ENCODE measurements at places on chromosomes 13 and 19.

DNA sequence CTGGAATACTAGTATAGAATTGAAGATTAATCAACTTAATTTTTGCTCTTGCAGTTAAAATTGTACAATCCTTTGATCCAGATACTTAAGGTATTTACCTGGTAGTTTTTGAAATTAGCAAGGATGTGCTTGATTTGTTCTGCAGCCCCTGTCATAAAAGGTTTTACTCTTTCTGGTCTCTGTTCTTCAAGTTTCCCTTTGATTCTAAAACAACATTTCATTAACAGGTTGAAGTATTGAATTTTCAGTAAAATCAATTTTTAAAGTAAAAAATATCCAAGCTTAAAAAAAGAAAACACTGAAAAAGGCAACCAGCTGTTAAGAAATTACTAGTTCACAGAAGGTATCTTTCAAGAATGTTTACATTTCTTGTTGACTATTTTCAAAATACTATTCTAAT lies 1.6 kb downstream of the TPT1 start:
- DNase-seq: no peak

DNA sequence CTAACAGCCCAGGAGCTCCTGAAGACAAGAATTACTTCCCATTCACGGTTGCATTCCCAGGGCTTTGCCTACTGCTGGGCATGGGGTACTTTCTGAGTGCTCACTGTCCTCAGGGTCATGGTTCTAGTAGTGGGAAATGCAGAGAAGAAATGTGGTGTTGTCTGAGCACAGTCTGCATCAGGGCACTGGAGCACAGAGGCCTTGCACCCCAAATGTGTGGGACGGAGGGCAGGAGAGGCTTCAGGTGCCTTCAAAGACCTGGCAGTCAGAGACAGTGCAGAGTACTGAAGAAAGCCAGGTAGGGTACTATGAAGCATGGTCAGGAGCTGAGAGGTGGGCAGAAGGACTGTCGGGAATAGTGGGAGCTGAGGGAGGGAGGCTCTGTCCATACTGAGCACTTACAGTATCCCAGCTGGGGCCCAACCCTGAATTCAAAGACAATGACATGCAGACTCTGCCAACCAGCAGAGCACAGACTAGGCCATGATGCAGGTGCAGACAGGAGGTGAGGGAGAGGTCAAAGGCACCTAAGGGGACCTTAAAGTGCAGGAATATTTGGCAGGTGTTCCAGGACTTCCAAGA lies 144.4 kb downstream of the USP12 start:
- no peak for DNase-seq

GRCh38 chr19:28705008-28705407 lies 507.9 kb downstream of the UQCRFS1 start:
- no peak for DNase-seq

- DNase-seq: no peak
These were observed 7.5 kb downstream of the RINL start for GRCh38 chr19:38870612-38871011.

DNA sequence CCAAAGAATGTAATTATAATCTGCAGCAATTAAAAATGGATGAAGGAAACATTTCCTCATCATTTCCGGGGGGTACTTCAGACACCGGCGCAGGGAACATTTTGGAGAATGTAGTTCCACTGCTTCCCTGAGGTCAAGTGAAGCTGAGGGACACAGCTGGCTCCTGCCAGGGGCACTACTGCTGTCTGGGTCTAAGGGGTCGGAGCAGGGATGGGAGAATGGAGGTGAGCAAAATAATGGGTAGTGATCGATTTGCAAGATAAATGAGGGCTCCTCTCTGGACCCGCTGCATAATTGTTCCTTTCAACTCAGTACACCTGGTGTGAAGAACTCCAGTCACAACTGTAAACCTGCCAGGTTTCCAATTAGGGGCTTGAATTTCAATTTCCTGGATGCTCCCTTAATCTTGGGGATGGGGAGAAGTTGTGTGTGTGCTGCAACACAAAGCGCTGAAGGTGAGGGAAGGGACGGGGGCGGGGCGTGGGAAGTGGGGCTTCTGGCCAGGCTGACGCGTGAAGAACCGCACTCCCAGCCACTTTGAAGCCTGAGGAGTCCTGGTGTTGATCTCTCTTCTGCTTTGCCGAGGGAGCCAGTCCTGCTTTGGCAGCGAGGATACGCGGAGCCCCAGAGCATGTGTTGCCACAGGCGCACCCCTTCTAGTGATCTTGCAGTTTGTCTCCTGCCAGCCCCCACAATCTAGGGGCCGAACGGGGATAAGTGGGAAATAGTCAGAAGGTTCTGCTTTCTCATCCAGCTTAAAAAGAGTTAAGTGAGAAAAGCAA lies 57.9 kb upstream of the PCDH8 start:
- no peak for DNase-seq

GRCh38 chr19:39839678-39840327 lies 5.8 kb upstream of the DYRK1B start:
- no peak for DNase-seq

- DNase-seq: no peak
These were observed 43.0 kb downstream of the RAB20 start for GRCh38 chr13:110518571-110518970.

GRCh38 chr13:61600360-61601033 lies 184.8 kb upstream of the PCDH20 start:
- DNase-seq: no peak

- DNase-seq: no peak
These were observed 35.8 kb upstream of the GTF2F2 start for GRCh38 chr13:45084515-45084914.

DNA sequence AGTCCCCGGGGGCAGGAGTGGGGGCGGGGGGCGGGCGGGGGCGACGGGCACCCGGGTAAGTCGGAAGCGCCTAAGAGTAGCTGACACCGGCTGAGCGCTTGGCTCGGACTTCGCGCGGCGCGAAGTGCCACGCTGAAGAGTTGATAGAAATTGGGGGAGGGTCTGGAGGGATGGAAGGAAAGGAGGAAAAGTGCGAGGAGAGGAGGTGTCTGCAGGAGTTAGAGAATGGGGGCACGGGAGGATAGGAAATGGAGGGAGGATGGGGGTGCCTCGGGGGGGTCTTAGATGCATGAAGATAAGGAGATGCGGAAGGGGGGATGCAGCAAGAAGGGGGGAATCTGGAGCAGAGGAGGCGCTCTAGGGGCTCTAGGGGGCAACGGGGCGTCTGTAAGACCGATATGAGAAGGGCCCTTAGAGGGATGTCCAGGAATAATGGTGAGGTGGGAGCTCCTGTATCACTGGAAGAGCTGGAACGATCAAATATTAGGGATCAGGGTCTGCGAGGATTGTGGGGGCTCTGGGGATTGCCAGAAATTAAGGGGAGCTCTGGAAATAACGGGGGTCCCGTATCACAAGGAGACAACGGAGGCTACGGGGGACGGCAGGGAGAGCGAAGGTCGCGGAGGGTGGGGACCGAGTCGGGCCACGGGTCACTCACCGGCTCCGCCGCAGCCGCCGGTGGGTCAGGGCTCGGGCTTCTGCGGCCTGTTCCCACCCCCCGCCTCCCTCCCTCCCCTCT lies at the start of gene MYPOP:
MYPOP (minus strand) TSS at position 702 of the 739 bp plus-strand sequence. CDS start 840 bp downstream, outside the sequence.
- DNase-seq: no peak

GRCh38 chr13:30194906-30195305 lies 112.4 kb downstream of the KATNAL1 start:
- no peak for DNase-seq

DNA sequence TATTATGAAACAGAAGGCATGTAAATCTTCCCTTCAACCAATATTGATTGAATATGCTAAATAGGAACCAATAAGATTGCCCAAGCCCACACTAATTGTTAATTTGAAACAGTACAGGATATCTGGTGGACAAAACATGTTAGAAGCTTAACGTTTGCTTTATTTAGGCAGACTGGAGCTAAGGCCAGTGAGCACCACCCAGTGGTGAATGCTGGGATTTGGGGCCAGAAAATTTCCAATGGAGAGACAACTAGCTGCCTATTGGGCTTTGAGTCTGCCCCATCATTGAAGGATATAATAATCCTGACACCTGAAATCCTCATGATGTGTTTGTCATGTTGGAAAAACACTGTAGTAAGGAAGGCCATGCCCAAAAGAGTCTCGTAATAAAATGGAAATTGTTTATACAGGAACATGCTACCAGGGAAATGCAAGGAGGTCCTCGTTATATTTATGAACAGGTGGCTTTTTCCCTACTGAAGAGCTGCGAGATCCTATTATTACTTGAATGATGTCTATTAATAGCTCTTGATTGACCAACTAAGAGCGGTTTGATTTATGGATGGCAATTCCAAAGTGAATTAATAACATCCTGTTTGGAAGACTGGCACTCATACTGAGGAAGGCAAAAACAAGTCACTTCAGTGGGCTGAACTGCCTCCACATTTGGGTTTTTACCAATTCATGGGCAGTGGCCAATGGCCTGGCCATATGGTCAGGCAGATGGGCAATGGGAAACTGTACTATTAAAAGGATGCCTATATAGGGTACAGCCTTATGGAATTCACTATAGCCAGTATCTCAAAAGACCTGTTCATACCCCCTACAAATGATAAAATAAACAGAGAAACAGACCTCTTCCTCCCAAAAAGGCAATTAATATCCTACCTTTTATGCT lies 8.7 kb downstream of the SIGLECL1 start:
- DNase-seq: no peak

DNA sequence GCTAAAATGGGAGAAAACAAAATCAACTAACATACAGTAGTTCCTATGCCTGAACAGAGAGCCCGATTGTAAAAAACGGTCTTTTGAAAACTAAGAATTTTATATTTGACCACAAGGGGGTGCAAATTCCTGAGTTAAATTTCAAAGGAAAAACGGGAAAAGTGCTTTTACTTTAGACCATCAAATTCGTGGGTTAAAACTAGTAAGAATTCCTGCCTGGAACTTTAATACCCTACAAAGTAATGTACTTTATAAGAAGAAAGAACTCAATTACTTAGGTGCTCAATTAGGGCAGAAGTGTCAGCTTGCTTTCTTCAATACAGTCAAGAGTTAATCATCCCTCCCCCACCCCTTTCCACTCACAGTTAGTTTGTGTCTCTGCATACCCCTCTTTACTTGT lies 69.8 kb downstream of the KCNRG start:
- no peak for DNase-seq

- no peak for DNase-seq
These were observed 18.7 kb upstream of the CRYL1 start for GRCh38 chr13:20544201-20544923.

- no peak for DNase-seq
These were observed 1.9 kb downstream of the FOXO1 start for GRCh38 chr13:40664350-40665125.

DNA sequence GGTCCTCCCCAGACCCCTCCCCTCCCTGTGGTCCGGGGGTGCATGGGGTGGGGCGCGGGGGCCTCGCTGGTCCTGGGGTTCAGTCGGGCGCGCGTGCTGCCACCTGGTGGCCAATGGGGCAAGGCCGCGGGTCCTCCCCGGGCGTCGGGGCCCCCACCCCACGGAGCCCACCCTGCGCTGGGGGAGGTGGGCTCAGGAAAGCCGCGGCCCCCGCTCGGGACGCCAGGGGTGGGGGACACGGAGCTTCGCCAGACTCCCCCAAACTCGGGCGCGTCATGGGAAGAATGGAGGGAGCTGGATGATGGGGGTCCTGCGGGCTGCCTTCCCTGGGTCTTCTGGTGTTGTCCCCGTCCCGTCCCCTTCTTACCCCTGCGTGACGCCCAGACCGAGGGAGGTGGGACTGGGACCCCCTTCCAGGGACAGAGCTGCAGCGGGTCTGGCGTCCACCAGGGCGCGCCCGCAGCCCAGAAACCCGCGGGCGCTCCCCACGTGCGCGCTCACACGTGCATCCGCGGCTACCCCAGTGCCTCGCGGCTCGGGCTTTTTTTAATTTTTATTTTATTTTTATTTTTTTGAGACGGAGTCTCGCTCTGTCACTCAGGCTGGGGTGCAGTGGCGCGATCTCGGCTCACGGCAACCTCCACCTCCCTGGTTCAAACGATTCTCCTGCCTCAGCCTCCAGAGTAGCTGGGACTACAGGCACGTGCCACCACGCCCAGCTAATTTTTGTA lies 19.8 kb upstream of the TCF3 start:
- no peak for DNase-seq

DNA sequence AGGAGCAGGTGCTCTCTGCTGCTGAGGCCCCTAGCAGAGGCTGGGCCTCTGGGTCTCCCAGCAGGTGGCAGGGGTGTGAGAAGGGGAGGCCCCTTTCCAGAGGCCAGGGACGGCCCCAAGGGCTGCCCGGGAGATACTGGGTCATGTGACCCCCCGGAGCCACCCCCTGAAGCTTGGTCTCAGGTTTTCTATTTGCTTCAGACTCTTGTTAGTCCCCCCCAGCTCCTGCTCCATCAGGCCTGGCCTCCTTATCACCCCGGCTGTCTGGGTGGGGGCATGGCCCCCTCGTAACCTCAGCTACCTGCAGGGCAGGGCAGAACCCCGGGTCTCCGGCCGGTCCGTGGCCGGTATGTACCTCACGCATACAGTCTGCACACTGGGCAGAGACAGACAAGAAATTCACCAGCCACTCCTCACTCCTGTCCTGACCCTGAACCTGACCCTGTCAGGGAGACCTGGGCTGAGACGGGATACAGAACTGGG lies 13.2 kb upstream of the TCF3 start:
- DNase-seq: no peak

- DNase-seq: no peak
These were observed 294.2 kb downstream of the FGF9 start for GRCh38 chr13:21965095-21965494.

DNA sequence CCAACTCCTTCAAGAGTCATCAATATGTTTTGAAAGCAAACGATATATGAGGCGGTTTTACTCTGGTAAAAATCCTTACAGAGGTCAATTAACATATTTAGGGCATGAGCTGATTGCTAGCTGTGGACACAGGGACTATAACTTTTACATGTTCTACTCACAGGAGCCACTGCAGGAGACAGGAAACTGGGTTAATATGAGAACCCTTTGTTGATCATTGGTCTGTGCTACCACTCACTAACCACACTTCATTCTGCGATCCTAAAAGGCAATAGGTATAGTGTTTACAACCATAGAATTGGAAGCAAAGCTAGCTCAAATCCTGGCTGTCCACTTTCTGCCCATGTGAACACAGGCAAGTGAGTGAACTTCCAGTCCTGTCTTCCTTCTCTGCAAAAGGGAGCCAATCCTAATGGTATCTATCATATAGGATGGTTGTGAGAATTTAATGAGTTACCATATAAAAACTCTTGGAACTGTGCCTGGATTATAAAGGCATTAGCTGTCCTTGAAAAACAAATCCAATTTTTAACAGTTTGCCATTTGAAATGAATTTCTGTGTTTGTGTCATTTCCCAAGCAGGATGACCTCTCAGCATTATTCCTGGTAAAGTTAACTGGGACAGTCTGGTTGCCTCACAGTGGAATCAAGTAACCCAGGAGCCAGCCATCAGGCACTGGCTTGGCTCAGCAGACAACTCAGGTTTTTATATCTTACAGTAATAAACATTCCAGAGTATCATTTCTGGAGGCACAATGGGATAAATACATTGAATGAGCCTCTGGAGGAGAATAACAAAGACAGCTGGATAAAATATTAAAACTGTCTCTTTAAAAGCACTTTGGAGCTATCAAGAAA lies 29.8 kb upstream of the RAP2A start:
- DNase-seq: no peak
